ENCODE measurements at places on chromosomes 2 and 18.

GRCh38 chr2:71074893-71075395 lies 6.5 kb downstream of the NAGK start:
- no peak for DNase-seq

- DNase-seq = no peak
Measured at GRCh38 chr18:24470022-24470618, 9.7 kb downstream of the HRH4 start.

- no peak for DNase-seq
Measured at GRCh38 chr2:217179854-217180253, 320.0 kb upstream of the TNP1 start.

GRCh38 chr2:143623909-143624260 lies 494.7 kb downstream of the ARHGAP15 start:
- no peak for DNase-seq

- DNase-seq = no peak
Measured at GRCh38 chr2:122389694-122390093, 634.2 kb downstream of the TSN start.

GRCh38 chr2:51720826-51721225 lies 688.9 kb upstream of the NRXN1 start:
- DNase-seq = no peak

DNA sequence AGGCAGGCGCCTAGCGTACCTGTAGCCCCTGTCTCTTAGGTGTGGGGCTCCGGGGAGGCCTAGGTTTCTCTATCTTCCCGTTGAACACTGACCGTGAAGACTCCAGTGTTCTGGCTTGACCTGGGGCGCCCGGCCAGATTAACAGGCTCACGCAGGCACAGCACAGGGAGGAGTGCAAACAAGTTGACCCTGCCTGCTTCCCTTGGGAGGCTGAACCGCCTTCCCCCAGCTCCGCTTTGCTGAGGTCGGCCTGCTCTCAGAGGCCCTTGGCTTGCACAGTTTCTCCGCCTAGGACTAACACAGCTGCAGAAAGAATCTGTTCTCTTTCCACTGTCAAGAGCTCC lies 567 bp downstream of the PCYOX1 start:
- DNase-seq = peak; percentile 32

DNA sequence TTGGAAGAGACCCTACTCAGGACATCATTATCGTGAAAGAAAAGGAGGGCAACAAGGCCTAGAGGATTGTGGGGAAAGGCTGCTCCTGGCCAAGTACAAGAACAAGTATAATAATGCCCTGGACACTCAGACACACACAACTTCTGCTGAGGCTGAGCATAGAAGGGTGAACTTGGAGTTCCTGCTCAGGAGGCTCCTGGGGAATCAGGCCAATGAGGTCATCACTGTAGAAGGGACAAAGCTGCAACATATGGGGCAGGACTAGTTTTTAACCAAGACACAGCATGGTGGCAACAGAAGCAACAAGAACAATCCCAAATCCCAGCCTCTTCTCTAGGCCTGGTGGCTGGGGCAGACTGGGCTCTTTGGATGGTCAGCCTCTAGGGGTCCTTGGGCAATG lies 102.6 kb downstream of the POLR1A start:
- DNase-seq = no peak

DNA sequence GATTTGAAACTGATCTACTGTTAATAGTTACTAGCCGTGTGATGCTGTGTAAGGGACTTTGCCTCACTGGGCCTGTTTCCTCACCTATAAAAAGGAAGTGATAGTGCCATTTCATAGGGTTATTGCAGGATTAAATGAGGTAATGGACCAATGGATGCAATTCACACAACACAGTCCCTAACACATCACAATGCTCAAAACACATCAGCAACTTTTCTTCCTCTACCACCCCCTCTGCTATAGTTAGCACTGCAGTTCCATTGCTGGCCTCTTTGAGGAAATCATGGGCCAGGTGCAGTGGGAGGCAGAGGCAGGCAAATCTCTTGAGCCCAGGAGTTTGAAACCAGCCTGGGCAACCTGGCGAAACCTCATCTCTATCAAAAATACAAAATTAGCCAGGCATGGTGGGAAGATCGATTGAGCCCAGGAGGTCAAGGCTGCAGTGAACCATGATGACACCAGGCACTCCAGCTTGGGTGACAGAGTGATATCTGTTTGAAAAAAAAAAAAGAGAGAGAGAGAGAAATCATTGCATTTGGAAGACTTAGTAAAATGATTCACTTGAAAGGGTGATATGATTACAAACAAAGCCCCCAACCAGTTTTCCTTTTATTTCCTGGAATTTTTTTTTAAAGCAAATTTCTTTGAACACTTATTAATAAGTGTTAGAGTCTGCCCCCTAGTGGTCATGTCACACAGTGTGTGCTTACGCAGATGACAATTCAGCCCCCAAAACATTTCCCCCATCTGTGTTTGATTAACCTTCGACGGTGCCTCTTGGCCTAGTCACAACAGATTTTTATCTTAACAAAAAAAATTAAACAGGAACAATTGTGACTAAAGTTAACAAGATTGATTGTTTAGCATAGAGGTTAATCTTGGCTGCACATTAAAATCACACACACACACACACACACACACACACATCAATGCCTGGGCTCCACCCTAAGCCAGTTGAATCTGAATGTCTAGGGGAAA lies 88.6 kb upstream of the BCL11A start:
- DNase-seq = peak; percentile 10

GRCh38 chr2:81136296-81136695 lies 831.7 kb upstream of the LRRTM1 start:
- no peak for DNase-seq

GRCh38 chr2:178666458-178666857 lies 140.8 kb downstream of the TTN start:
- DNase-seq = no peak

DNA sequence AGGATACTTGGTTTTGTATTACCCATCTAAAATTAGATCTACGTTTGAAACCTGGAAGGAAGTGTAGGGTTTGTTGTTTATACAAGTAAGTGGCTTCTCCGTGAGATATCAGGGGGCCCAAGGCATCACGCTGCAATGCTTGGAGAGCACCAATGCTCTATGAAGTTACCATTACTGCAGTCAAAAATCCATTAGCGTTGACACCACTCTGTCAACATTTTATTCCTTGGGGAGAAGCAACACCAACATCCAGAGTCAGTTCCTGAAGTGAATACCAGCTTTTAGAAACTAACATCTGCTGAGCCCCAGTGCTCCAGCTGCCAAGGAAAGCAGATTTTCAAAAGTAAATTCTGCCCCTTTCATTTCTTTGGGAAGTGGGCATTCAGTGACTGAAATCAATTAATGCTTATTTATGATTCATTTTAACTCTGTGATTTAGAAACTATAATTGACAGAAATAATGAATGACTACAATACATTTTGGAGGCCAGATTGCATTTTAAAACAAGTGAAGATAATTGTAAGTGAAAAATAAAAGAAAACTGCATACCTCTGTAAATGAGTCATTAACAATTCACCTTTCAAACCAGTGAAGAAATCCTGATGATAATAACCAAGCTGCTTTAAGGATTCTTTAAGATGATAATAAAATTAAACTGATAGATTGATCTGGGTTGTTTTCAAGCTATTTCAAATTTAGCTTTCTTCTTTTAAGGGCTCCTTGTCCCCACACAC lies 30.5 kb downstream of the LRP1B start:
- DNase-seq = no peak

DNA sequence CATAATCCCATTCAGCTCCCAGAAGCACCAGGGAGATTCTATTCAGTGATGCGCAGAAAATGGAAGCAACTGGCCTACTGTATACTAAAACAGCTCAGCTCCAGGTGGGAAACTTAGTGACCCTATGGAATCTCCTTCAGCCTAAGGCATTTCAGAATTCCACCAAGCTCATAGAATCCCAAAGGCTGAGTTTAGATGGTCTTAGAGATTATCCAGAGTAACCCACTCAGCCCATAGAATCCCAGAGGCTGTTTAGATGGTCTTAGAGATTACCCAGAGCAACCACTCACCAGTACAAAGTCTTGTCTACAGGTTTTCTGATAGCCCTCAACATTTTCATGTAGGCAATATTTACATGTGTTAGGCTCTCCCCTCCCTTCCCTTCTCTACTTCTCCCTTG lies 232.0 kb upstream of the SLC14A2 start:
- DNase-seq = no peak

- no peak for DNase-seq
Measured at GRCh38 chr18:40407909-40408308, 1547.1 kb upstream of the PIK3C3 start.

DNA sequence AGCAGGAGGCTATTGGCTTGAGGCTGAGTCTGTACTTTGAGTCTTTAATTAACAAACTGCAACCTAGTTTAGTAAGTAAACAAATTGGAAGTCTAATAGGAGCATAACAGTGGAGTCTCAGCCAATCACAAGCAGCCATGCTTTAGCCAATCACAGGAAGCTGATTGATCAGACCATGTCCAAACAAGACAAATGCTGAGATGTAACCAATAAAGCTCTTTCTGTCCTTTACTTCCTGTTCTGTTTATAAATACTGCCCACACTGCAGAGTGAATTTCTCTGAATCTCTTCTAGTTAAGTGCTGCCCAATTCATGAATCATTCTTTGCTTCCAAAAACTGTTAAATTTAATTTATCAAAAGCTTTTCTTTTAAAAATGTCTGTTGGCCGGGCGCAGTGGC lies 146.6 kb upstream of the DLX2 start:
- DNase-seq = no peak

- DNase-seq = no peak
Measured at GRCh38 chr2:42296226-42296625, 64.8 kb downstream of the COX7A2L start.

- no peak for DNase-seq
Measured at GRCh38 chr18:35201256-35201931, 39.4 kb upstream of the ZNF397 start.

GRCh38 chr2:31214444-31214915 lies 2.8 kb downstream of the CAPN14 start:
- no peak for DNase-seq

- DNase-seq = no peak
Measured at GRCh38 chr18:11454040-11454439, 155.4 kb upstream of the SLC35G4 start.

- DNase-seq = no peak
Measured at GRCh38 chr2:123717636-123718334, 307.3 kb upstream of the CNTNAP5 start.

- DNase-seq = no peak
Measured at GRCh38 chr2:161423421-161424393, 7.6 kb downstream of the TBR1 start.

- no peak for DNase-seq
Measured at GRCh38 chr2:95058989-95059641, 33.6 kb downstream of the MAL start.

DNA sequence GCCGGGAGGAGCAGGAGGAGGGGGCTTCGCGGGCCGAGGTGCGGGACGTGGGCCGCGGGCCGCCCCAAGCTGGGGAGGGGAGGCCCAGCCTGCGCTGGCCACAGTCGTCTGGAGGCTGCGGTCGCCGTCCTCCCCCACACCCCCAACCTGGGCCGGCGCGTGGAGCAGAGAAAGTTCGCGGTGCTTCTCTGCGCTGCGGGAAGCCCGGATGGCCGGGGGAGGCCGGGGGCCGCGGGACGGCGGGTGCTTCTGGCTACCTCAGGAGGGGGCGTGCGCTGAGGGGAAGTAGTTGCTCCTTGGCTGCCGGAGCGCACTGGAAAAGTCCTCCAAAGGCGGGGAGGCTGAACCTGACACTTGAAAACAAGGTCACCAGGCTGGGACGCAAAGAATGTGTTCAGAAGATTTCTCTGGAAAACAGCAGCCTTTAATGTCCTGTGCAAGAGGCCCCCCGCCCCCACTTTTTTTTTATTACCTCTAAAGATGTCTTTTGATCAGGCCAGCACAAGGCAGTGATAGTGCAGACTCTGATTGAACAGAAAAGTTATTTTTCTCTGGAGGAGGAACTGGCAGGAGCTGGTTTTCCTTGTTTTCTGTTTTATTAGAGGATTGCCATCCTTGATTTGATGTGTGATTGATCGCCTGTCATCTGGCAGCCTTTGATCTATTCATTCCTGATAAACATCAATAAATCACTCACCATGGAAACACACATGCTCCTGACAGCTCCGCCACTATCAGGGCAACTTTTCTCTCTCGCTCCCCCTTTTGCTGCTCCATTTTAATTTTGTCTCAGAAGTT lies 1.6 kb downstream of the TSHZ1 start:
- DNase-seq = no peak

GRCh38 chr18:48580782-48581181 lies 42.0 kb downstream of the CTIF start:
- DNase-seq = no peak

DNA sequence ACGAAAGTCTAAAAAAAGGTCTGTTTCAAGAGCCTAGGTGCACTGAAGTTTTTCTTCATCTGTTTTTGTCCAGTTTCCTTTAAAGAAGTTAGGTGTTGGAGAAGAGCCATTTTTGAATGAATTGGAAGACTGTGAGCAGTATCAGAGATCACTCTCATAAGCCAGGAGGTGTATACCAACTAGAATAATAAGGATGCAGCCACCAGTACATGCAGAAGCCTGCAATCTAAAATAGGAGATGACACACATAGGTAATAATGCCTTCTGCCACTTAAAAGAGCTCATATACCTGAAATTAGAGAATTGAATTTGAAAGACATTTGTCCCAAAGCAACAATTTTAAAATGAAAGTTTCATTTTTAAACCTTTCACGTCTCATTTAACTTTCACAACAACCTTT lies 81.7 kb downstream of the RBMS1 start:
- no peak for DNase-seq

DNA sequence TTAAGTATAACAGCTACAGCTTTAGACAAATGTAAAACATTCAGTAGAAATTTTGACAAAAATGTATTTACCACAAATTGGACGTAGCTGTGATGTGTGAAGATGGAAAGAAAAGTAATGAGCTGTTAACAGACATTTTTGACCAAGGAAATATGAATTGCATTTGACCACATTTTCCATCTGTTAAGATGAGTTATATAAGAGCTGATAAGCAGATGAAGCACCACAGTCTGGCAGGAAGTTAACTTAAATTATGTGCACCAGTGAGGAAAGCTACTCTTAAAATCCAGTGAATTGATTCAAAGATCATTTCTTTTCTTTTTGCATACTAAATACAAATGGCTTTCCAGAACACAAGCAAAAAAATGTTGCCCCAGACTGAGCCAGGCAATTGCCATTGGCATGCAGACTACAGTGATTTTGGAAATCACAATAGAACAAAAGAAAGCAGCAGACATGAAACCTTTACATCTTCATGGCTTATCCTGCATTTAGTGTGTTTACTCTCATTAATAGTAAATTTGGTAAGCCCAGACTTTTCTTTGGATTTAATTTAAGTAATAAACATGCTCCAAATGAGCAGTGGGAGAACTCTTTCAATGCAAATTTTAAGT lies 493.7 kb downstream of the TMX3 start:
- no peak for DNase-seq

DNA sequence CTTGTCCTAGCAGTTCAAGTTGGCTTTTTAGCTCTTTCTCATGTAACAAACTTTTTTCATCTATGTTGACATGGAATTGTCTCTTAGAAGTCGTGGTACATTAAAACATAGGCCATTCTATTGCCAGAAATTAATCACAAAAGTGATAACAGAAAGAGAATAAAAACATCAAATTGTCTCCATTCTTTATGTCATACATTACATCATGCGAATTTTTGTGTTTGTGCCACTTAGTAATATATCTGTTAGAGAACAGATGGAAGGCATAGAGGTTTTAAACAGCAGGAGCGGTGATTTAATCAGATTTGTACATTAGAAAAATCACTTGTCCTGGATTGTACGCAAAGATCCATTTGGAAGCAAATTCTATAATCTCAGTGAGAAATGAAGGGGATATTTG lies 136.5 kb upstream of the CDH20 start:
- DNase-seq = no peak

- DNase-seq = no peak
Measured at GRCh38 chr18:69715191-69715795, 232.4 kb downstream of the CD226 start.

Measured in cerebellum (tissue), 4 donors.